Astrocyte of the spinal cord (primary cell): ENCODE measurements at places on chromosomes 11 and 22.

- DNase-seq = peak; percentile 32
Observed at GRCh38 chr11:29025001-29025400, 916.8 kb downstream of the METTL15 start.

DNA sequence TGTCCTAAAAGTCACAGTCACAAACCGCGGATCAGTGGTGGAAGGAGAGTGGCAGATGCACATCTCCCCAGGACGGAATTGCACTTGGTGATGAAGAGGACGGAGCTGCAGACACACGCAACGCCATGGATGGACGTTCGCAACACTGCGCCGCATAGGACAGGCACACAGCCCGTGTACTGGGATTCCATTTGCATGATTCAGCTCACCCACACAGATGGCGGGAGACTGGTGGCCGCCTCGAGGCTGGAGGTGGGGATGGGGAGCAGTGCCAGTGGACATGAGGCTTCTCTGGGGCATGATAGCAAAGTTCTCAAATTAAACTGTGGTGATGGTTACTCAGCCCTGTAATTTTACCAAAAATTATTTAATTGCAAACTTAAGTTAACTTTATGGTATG is 37.4 kb downstream of the DUSP8 start:
- DNase-seq = no peak

GRCh38 chr22:43186272-43187170 is at the start of gene TTLL12:
Gene TTLL12, minus strand, starts transcription at chr22:43187134. Its CDS starts 65 bp downstream, at chr22:43187069.
- peak; percentile 35 for DNase-seq

DNA sequence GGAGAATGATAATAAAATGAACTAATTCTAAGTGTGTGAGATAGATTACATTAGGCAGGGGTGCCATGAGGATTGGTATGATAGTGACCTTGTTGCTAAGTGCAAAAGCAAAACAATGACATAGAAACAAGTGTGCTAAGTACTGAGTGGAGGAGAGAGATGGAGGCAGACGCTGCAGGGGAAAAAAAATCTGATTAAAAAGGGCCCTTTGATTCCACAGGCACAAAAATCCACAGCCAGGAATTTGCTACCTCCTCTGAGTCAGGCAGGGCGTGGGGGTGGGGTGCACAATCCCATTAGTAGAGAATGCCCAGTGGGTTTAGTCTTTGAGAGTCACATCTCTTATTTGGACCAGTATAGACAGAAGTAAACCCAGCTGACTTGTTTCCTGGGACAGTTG is at the start of gene CNTF:
Gene CNTF (plus strand): TSS at position 322 of the 400 bp plus-strand sequence. CDS start 88 bp downstream, outside the sequence.
- DNase-seq = peak; percentile 22

GRCh38 chr11:119567688-119568582 is 145.0 kb upstream of the THY1 start:
- peak; percentile 70 for DNase-seq

DNA sequence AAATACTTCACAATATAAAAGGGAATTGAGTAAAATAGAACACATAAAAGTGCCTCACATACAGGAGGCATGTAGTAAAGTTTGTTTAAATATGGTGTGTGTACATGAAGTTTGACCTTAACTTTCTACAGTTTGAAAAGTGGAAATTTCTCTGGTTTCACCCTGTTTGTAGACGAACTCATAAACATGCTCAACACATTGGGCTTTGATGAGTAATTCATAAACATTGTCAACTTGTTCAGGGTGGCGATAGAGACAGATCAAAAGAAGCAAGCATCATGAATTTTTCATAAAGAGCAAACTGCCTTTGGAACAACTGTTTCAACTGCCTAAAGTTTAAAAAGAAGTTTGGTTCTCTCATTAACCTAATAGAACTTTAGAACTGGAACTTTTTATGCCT is 9.1 kb downstream of the SLN start:
- no peak for DNase-seq

DNA sequence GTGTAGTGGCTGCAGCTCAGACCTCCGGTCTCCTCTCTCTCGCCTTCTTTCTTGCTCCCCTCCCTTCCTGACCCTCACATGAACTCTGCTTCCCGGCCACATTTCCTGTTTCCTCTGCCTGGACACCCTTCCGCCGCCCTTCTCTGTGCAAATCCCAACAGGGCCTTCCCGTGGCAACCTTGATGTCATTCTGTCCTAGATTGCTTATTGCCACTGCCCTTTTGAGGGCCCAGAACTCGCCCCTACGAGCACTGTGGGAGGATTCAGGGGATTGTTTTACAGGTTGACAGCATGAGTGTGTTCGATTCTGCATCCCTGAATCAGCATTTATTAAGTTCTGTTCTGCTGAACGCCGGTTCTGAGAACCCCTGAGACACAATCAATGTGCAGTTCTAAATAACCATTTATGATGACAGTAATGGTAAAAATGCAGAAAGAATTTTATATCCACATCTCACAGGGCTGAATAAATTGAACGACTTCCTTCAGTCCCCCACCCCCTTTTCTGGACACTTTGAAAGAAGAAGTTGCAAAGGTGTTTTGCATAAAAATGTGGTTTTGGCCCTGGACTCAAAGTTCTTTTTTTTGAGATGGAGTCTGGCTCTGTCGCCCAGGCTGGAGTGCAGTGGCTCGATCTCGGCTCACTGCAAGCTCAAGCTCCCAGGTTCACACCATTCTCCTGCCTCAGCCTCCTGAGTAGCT is 6.4 kb downstream of the BATF2 start:
- DNase-seq = no peak

- no peak for DNase-seq
Observed at GRCh38 chr11:133072378-133072777, 459.9 kb downstream of the OPCML start.

- no peak for DNase-seq
Observed at GRCh38 chr11:3155216-3155615, 9.9 kb downstream of the OSBPL5 start.

- DNase-seq = no peak
Observed at GRCh38 chr11:132742929-132743328, 789.4 kb downstream of the OPCML start.

GRCh38 chr22:48258064-48258701 is 1495.7 kb downstream of the TBC1D22A start:
- no peak for DNase-seq

GRCh38 chr11:59574932-59575502 is 40.6 kb downstream of the OSBP start:
- DNase-seq = no peak

GRCh38 chr22:27872488-27872887 is 46.6 kb downstream of the PITPNB start:
- no peak for DNase-seq

- no peak for DNase-seq
Observed at GRCh38 chr11:7613394-7613720, 59.9 kb downstream of the CYB5R2 start.

- DNase-seq = no peak
Observed at GRCh38 chr22:30016596-30016995, 63.7 kb upstream of the HORMAD2 start.

- no peak for DNase-seq
Observed at GRCh38 chr11:79525257-79525656, 84.4 kb upstream of the TENM4 start.

- DNase-seq = peak; percentile 23
Observed at GRCh38 chr11:20388096-20389055, 860 bp downstream of the PRMT3 start.

DNA sequence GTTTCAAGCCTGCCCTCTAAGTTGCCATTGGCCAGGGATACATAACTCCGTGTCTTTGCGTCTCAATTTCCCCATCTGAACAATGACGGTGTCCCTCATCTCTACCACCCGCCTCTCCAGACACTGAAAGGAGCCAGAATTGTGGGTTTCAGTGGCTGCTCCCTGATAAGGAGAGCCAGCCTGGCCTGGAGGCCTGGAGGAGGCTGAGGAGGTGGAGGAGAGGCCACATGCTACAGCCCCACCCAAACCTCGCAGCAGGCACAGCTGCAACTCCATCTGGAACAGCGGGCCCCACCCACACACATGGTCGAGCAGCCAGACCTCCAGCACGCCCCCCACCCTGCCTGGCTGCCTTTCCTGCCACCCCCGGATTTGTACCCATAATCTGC is 34.4 kb upstream of the CD82 start:
- DNase-seq = no peak

DNA sequence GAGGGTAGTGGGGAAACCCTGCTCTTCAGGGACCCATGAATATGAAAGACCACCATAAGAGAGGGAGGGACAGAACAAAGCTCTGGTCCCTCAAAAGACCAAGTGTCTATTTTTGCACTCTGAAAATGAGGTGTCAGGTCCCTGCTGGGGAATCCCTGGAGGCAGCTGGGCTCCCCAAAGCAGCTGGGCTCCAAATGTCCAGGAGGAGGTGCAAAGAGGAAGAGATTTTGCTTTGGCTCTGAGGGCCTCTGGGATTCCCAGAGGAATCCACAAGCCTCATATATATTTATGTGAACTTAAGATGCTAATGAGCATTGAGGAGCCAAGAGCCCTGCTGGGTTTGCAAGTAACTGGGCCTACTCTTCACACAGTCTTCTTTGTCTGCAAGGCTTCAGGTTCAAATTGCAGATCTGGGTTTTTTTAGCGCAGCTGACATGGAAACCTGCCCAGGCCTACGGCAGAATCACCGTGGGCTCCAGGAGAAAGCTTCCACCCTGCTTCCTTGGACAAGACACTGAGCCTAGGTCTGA is 26.0 kb downstream of the CLMP start:
- peak; percentile 55 for DNase-seq

- DNase-seq = no peak
Observed at GRCh38 chr11:13224324-13224723, 53.3 kb upstream of the BMAL1 start.

DNA sequence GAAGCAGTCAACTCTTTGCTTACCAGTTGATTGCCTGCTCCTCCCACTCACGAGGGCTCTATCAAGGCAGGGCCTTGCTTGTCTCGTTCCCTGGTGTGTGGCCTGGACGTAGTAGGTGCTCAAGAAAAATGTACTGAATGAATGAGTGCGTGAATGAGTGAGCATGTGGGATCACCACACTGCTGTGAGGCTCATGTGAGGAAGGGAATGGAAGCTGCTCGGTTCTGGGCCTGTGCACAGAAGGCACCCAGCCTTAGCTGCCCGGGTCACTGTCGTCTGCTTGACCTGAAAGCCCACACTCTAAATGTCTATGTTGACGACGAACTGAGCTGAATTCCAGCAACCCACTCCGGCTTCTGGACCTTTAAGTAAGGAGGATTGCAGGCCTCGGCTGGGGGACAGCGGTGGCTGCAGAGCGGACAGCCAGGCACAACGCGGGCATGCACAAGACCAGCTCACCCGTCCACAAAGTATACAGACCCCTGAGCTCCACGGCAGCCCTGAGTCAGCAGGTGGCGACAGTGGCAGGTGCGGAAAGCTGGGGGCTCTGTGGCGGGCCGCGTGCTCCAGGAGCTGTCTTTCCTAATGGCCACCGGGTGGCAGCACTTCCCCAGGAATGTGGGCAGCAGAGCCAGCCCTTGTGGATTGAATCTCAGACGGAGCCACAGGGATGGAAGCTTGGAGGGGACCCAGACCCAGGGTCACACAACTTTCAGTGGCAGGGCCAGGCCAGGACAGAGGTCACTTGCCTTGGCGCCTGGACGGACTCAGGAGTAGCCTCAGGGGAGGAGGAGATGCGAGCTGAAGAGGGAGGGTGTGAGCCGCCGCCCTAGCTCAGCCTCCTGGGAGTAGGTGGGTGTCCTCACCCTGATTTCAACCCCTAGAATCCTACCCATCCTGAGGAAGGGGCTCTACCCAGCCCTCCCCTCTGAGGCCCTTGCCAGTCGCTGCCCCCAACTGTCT is 5.0 kb upstream of the PICK1 start:
- DNase-seq = peak; percentile 61

GRCh38 chr11:117735350-117735977 is 61.6 kb downstream of the DSCAML1 start:
- no peak for DNase-seq

DNA sequence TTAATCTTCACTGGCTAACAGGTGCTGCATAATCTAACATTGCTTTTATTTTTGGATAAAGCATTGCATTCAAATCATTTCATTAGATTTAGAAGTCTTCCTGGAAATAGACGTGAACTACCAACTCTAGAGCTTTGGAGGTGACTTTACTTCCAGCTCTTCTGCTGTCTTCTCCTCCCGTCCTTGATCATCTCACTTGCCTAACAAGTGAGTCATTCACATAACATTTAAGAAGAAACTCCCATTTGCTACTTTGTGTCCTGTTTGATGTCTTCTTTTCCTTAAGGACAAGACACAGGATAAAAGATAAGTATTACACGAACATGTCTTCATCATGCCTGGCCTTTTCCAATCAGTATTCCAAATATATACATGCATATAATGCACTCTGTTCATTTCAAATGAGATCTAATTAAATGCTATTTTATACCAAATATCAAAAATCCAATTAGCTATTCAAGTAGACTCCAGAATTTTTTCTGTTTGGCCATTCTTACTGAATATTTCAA is 88.3 kb downstream of the BDNF start:
- DNase-seq = no peak

- DNase-seq = no peak
Observed at GRCh38 chr11:71064702-71065515, 187.5 kb downstream of the SHANK2 start.

DNA sequence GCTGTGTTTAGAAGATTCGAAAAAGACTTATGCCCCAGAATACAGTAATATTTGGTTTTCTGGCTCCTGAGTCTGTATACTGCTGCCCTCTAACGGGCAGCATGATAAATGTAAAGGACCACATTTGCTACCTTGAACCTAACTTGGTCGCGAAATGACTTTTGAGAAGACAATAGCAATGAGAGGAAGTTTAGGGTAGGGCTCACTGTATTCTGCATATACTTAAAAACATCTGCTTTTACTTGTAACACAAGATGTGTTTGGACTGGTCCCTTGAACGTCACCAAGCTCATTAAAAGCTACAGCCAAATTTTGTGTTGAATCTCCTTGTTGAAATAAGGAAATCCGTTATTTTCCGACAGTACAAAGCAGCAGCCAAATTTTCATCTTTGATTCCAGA is 309.1 kb downstream of the SWAP70 start:
- DNase-seq = peak; percentile 74

DNA sequence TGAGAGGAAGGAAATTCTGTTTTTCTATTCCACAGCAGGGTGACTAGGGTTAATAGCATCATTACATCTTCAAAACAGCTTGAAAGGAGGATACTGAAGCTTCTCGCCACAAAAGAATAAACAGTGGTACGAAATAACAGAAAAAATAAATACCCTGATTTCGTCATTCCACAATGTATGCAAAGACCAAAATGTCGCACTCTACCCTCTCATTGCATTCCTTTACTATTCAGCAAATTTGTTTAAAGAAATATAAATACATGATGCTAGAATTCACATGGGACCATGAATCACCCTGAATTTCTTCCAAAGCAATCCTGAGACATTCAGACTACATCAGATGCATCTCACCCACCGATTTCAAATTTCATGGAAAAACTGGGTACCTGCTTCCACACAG is 112.3 kb upstream of the TOP3B start:
- DNase-seq = peak; percentile 5

GRCh38 chr11:113163291-113164030 is 150.9 kb upstream of the TTC12 start:
- peak; percentile 3 for DNase-seq

- DNase-seq = no peak
Observed at GRCh38 chr11:120270386-120270785, 30.4 kb downstream of the POU2F3 start.
